Stimulated activated CD4-positive, alpha-beta T cell treated with anti-CD3 and anti-CD28 coated beads, Interleukin-15, amount 100 ng/mL, for 1 hour (primary cell): ENCODE measurements at places on chromosomes 6 and 20.

DNA sequence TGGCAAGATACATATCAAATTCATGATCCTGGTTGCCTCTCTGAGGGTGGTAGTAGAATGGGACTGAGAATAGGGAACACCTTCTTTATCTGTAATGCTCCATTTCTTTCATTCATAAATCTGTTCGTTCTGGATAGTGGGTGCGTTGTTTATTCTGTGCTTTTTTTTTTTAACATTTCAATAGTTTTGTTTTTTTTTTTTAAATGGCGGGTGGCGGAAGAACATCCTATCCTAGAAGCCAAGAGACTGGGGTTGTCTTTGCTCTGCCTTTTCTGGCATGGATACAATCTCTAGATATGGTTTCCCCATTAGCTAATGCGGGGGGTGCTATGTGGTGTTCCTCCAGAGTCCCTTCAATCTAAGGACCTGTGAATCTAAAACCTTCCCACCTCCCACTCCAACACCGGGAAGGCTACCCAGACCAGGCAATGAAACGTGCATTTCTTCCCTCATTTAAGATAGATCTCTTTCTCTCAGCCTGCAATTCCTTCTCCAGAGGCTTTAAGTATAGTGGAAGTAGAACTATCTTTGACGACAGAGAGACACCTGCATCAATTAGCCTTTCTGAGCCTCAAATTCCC lies 883 bp upstream of the CCDC28A start:
- no peak for DNase-seq

DNA sequence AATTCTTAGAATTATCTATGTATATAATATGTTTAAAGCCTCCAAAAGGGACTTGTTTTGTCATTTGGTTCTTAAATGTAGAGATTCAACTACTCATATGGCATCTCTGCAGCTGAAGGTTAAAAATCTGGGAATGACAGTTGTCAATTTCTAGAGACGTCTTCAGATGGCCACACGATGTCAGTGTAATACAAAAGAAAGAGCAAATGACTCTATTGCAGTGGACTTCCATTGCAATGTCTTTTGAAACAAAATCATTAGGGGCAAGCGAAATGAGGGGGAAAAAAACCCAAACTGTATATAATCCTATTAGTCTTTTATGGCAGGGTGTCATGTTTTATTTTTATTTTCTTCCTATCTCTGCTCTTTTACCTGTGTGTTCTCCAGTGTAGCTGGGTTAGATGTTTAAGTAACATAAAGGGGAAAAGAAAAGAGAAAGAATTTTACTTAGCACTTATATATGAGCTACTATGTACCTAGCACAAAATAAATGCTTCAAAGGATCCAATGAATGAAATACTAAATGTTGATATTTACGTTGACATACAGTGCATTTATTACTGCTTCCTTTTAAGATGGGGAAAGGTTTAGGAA lies 26.2 kb downstream of the CCN2 start:
- no peak for DNase-seq

DNA sequence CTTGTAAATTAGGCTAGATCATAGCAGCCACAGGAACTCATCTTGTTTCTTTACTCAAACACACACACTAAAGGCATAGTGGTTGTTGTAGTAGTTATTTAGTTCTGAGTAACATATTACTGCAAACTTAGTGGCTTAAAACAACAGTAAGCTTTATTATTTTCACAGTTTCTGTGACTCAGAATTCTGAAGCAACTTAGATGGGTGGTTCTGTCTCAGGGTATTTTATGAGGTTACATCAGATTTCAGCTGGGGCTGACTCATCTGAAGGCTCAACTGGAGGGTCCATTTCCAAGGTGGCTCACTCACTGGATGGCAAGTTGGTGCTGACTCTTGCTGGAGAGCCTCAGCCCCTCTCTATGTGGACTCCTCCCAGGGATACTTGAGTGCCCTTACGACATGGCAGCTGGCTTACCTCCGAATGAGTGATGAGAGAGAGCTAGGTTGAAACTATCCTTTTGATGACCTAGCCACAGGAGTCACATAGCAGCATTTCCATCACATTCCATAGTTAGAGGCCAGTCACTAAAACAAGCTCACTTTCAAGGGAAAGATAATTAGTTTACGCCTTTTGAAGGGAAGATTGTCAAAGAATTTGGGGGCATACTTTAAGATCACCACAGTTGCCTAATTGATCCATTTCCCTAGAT lies 136.5 kb upstream of the PRND start:
- DNase-seq, result no peak

- no peak for DNase-seq
Observed at GRCh38 chr20:60078351-60079250, 120.4 kb downstream of the CDH26 start.

GRCh38 chr20:1331101-1331500 lies 2.2 kb upstream of the SDCBP2 start:
- DNase-seq, result no peak

- DNase-seq, result no peak
Observed at GRCh38 chr20:25011261-25011660, 18.7 kb upstream of the APMAP start.
